ENCODE measurements at places on chromosomes 6 and 20. TPM values are rescaled to one million over a fixed set of nuclear protein-coding genes. Genes with fewer than 3 reads are reported as not detected.

SYNE1 gene
- 47.8 TPM for polyA plus RNA-seq

ELOVL4 gene
- 2.1 TPM for polyA plus RNA-seq

C6orf163 gene
- polyA plus RNA-seq: 1.3 TPM

TNF gene
- 0.69 TPM for polyA plus RNA-seq

RAET1L gene
- not detected for polyA plus RNA-seq

SPO11 gene
- polyA plus RNA-seq: not detected

ENPP5 gene
- polyA plus RNA-seq: 22.9 TPM

CD24 gene
- polyA plus RNA-seq: 980 TPM

SLC26A8 gene
- polyA plus RNA-seq: not detected

PRR18 gene
- not detected for polyA plus RNA-seq

MEI4 gene
- polyA plus RNA-seq: 2.3 TPM

BPIFB3 gene
- not detected for polyA plus RNA-seq

SLC22A23 gene
- 5.7 TPM for polyA plus RNA-seq

XKR7 gene
- not detected for polyA plus RNA-seq

COL20A1 gene
- polyA plus RNA-seq: 0.58 TPM

SPAG4 gene
- 13.1 TPM for polyA plus RNA-seq

SIRPB1 gene
- 0.58 TPM for polyA plus RNA-seq

All from kidney (tissue), 22 donors.